DND-41 (cell line): ENCODE measurements at places on chromosomes 12 and 14.

DNA sequence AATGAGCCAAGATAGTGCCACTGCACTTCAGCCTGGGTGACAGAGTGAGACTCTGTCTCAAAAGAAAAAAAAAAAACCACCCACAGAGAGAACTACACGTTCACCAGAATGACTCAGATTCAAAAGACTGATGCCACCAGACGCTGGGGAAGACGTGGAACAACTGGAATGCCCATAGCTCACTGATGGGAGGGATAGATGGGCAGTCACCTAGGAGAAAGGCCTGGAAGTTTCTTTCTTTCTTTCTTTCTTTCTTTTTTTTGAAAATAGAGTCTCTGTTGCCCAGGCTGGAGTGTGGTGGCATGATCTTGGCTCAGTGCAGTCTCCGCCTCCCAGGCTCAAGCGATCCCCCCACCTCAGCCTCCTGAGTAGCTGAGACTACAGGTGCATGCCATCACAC is 10.0 kb upstream of the KLC1 start:
- no peak for DNase-seq

GRCh38 chr12:124466216-124467128 is 100.9 kb downstream of the NCOR2 start:
- DNase-seq, result peak; percentile 96

DNA sequence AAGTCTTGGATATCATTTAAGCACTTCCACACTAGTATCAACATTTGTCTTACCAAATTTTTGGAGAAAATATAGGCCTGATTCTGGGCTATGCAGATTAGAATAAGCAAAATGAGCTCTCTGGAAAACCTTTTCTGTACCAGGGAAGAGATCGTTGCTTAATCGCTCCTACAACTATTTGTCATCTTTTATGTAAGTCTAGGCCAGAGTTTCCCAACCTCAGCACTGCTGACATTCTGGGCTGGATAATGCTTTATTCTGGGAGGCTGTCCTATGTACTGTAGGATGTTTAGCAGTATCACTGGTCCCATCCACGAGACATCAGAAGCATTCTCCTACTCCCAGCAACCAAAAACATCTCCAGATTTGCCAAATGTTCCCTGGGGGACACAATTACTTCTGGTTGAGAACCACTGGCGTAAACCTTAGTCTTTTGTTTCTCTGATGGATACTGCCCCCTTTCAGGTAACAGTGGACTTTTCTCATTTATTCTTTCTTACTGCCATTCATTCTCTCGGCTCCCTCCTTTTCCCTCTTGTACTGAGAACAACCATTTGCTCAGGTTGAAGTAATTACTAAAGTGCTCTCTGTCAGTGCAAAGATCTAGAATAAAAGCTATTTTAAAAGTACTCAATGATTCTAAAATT is 316.9 kb upstream of the E2F7 start:
- no peak for DNase-seq

DNA sequence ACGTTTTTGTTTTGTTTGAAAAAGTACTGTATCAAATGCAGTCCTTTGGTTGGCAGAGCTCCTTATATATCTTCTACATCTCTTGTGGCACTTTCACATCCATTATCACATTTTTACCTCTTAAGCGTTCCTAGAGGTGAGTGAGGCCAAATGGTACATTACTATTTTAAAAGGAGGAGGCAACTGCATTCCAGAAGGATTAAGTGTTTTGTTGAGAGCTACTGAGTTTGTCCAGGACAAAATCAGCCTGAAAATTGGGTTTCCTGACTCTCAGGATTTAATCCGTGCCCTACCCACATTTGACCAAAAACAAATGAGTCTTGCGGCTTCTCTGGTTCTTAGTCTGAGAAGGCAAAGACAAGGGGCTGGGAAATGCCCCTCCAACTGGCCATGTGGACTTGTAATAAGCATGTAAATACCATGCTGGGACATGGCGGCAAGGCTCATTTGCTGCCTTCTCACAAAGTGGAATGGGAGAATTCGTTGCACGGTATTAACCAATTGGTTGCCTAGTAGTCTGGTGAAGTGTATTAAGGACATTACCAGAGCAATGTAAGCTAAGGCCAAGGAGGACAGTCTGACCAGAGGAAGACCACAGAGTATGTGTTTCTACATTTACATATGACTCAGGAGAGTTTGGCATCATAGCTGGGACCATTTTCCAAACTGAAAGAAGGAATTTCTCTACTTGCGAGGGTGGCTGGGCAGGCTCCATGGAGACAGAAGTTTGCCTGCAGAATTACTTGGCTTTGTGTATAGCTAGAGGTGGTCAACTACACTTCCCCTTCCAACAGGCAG is 175.8 kb upstream of the PLXNC1 start:
- no peak for DNase-seq

DNA sequence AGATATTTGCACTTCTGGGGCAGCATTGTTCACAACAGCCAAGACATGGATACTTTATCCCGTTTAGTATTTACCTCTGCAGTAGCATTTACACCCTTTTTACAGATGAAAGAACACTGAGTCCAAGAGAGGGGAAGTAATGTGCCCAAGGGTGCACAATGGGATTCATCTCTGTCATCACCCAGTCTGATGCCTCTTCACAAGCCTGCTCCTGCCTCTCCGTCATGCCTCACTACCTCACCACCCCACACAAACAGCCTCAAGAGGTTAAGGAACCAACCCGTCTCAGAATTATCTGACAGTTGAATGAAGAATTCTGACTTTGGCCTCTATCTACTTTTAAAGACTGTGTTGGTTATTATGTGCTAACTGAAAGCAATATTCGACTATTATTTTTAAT is 368.4 kb downstream of the ATP23 start:
- no peak for DNase-seq

DNA sequence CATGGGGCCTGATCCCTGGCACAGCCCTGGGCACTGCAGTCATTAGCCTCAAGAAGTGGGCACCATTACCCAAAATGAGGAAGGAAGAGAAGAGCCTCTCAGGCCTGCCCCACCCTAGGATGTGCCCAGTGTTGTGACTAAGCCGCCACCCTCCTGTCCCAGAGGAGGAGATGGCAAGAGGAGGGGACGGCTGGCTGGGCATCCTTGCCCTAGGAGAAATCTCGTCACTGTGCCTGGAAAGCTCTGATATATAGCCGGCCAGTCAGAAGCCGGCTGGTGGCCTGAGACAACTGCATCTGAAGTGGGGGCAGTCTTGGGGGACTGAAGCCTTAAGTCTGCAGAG is 115.2 kb downstream of the LGMN start:
- no peak for DNase-seq

GRCh38 chr14:76348898-76349297 is 27.0 kb upstream of the ESRRB start:
- DNase-seq, result no peak

- no peak for DNase-seq
These were observed 11.3 kb downstream of the SLC25A29 start for GRCh38 chr14:100294963-100295330.

- no peak for DNase-seq
These were observed 698.8 kb upstream of the LMO3 start for GRCh38 chr12:17304503-17305347.

GRCh38 chr12:7642287-7642686 is 23.4 kb downstream of the APOBEC1 start:
- no peak for DNase-seq

DNA sequence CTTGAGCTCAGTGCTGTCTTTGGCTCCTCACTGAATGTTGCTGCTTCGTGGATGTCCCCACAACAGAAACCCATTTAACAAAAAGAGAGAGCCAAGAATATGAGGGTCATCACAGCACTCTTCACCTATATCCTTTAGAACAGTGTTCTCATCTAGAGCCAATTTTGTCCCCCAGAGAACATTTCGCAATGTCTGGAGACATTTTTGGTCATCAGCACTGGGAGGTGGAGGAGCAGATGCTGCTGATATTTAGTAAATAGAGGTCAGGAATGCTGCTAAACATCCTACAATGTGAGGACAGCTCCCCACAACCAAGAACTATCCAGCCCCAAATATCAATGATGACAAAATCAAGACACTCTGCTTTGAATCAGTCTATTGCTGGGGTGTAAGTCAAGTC is 92.5 kb downstream of the BBS10 start:
- DNase-seq, result no peak

- no peak for DNase-seq
These were observed 954.2 kb upstream of the FBXO33 start for GRCh38 chr14:40386433-40386832.

- no peak for DNase-seq
These were observed 402.9 kb downstream of the ZFP36L1 start for GRCh38 chr14:68389943-68390342.

GRCh38 chr14:48391661-48392060 is 716.3 kb upstream of the MDGA2 start:
- no peak for DNase-seq

DNA sequence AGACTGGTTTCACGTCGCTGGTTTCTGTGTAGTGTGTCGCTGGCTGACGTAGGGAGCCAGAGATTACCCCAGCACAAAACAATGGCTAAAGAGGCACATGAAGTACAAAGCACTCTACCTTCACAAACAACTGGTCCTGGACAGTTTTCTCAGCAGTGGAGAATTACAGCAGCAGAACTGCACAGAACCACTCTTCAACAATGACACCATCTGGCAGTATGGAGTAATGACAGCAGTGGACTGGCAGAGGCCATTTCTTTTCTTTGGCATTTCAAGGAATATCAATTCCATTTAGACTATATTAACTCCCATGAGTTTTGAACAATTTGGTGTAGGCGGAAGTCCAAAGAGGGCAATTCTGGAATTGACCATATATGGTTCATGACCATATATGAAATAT is 1074.1 kb downstream of the AACS start:
- no peak for DNase-seq

GRCh38 chr14:73773441-73774240 is 59.5 kb upstream of the PNMA1 start:
- DNase-seq, result no peak

- DNase-seq, result no peak
These were observed 219.5 kb upstream of the OTX2 start for GRCh38 chr14:57029620-57030253.

DNA sequence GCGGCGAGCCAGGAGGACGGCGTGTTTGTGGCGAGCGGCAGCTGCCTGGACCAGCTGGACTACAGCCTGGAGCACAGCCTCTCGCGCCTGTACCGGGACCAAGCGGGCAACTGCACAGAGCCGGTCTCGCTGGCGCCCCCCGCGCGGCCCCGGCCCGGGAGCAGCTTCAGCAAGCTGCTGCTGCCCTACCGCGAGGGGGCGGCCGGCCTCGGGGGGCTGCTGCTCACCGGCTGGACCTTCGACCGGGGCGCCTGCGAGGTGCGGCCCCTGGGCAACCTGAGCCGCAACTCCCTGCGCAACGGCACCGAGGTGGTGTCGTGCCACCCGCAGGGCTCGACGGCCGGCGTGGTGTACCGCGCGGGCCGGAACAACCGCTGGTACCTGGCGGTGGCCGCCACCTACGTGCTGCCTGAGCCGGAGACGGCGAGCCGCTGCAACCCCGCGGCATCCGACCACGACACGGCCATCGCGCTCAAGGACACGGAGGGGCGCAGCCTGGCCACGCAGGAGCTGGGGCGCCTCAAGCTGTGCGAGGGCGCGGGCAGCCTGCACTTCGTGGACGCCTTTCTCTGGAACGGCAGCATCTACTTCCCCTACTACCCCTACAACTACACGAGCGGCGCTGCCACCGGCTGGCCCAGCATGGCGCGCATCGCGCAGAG is 873 bp downstream of the PLXNC1 start:
- peak; percentile 51 for DNase-seq
